ENCODE measurements at places on chromosomes 11 and 22.
A peak's percentile ranks its signal among the peaks of the same experiment; 100 is the strongest.

GRCh38 chr11:709109-709997, 3.3 kb downstream of the EPS8L2 start:
- no peak for DNase-seq

GRCh38 chr11:57001674-57002401, 13.1 kb downstream of the OR5AK2 start:
- no peak for DNase-seq

- no peak for DNase-seq
These were observed 84.3 kb upstream of the PRDM11 start for GRCh38 chr11:45062115-45062514.

GRCh38 chr11:62909107-62909894, 11.9 kb downstream of the CHRM1 start:
- DNase-seq, result peak; percentile 89

GRCh38 chr11:121936370-121936769, 179.6 kb downstream of the BLID start:
- no peak for DNase-seq

DNA sequence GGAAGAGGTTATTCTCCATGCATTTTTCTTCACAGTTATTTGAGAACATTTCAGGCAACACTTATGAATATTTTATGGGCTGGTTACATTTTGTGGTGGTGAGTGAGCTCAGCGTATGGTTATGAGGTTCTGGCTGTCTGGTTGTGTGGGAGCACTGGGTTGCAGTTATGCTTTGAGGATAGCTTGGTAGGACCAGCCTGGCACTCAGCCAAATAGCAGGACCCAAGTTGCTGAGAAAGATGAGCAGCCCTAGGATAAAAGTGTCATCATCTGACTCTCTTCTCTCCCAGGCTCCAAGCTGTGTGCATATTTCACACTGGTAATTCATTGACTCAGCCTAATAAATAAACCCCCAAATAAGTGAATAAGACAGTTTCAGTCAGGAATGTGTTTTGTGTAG, 8.1 kb upstream of the SRSF8 start:
- no peak for DNase-seq

DNA sequence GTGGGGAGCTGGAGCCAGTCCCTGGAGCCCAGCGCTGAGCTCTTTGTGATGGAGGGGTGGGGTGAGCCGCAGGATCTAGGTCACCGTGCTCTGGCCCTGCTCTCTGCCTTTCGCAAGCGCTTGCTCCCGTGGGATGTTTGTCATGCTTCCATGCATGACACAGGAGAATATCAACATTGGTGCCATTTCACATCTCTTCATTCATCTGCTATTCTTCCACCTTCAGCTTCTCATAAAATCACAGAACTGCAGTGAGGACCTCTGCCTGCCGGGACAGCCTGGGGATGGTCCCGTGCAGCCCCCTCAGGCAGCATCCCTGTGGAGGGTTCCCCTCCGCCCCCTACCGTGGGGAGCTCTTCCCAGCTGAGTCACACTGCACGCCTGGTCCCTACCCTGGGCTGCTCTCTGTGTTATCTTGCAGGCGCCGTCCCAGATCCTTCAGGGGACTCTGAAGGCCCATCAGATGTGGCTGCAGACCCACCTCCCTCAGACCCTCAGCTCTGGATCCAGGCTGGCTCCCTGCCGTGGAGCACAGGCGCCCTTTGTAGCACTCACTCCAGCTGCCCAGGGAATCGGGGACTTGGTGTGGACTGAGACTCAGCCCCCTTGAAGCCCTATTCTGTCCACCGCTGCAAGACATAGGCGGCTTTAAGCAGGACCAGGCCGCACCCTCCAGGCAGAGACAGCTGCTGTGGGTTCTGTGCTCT, 5.1 kb upstream of the SEPTIN5 start:
- DNase-seq, result no peak

DNA sequence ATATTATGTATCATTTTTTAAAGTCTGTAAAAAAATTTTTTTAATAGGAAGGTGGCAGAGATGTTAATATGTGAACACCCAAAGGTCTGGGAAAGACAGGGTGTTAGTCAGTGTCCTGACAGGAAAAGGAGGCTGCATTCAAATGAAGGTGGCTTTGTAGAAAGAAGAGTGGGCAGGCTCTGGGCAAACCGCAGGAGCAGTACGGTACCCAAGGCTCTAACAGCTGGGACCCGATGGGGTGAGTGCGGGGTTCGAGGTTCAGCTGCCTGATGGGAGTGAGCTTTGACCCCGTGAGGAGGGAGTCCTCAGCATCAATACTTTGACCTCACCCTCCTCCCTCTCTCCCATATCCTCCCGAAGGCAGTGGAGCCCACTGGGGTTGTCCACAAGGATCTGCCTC, 142.5 kb downstream of the C11orf91 start:
- DNase-seq, result no peak
